Colonic mucosa (tissue), 4 donors: ENCODE measurements at places on chromosomes 3 and 15. TPM values are rescaled to one million over a fixed set of nuclear protein-coding genes. Genes with fewer than 3 reads are reported as not detected.

CERS3 gene
- total RNA-seq: not detected

GASK1A gene
- total RNA-seq: 2.2 TPM

FGF7 gene
- 3.7 TPM for total RNA-seq

ZDHHC19 gene
- not detected for total RNA-seq

KCNMB2 gene
- total RNA-seq: 0.72 TPM

TRAIP gene
- total RNA-seq: 3.6 TPM

FILIP1L gene
- total RNA-seq: 29.0 TPM

IGF2BP2 gene
- total RNA-seq: 48.7 TPM

VPS13C gene
- 33.9 TPM for total RNA-seq

PLA2G4B gene
- 2.2 TPM for total RNA-seq

CD86 gene
- 0.57 TPM for total RNA-seq

ROPN1 gene
- total RNA-seq: 0.66 TPM
